ENCODE measurements at places on chromosomes 1 and 21.
A peak's percentile ranks its signal among the peaks of the same experiment; 100 is the strongest.

GRCh38 chr21:41428311-41428710, 2.3 kb downstream of the MX1 start:
- no peak for DNase-seq

DNA sequence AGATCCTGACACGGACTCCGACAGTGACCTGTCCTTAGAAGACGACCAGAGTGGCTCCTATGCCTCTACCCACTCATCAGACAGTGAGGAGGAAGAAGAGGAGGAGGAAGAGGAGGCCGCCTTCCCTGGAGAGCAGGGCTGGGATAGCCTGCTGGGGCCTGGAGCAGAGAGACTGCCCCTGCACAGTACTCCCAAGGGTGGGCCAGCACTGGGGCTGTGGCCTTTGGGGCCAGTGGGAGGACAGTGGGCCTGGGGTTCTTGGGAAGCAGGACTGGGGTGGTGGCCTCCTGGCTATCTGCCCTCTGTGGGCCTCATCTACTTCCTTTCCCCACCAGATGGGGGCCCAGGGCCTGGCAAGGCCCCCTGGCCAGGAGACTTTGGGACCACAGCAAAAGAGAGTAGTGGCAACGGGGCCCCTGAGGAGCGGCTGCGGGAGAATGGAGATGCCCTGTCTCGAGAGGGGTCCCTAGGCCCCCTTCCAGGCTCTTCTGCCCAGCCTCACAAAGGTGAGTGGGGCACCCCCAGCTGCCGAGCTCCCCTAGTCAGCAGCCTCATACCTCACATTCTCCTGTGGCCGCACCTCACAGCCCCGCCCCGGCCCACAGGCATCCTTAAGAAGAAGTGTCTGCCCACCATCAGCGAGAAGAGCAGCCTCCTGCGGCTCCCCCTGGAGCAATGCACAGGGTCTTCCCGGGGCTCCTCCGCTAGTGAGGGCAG, 10.0 kb downstream of the PSRC1 start:
- no peak for DNase-seq

GRCh38 chr1:17233675-17234320, 15.1 kb upstream of the PADI3 start:
- DNase-seq, result no peak

DNA sequence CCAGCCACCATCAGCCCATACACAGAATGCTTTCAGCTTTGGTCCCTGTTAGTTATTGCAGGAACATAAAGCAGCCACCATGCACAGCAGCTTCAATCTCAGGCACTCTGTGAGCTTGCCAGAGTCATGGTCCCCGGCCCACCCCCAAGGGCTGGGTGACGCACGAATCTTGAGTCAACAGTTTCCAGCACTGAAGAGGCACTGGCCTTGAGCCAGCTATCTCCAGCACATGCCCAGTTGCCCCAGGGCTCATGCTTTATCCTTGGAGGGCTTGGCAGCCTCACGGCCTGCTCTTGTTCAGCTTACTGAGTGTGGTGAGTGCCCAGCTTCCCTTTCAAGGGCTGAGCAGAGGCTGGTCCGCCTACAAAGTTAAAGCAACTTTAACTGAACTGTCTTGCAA, 200.7 kb upstream of the RAB4A start:
- no peak for DNase-seq

DNA sequence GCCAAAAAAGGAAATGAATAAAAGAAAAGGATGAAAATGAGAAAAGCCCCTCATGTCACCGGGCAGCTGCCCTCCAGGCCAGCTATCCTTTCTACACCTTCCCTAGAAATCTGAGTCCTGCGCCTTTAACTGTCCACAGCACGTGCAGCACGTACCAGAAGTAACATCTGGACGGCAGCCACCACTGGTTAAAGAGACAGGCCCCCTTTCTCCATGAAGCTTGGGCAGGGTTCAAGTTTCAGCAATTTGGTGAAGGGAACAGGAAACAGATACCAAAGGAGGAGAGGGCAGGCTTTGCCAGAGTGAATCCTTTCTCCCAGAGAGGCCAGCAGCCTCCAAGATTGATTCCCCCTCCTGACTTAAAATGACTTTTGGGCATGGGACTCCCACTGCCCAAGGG, 3.6 kb upstream of the KIAA2013 start:
- DNase-seq, result no peak

DNA sequence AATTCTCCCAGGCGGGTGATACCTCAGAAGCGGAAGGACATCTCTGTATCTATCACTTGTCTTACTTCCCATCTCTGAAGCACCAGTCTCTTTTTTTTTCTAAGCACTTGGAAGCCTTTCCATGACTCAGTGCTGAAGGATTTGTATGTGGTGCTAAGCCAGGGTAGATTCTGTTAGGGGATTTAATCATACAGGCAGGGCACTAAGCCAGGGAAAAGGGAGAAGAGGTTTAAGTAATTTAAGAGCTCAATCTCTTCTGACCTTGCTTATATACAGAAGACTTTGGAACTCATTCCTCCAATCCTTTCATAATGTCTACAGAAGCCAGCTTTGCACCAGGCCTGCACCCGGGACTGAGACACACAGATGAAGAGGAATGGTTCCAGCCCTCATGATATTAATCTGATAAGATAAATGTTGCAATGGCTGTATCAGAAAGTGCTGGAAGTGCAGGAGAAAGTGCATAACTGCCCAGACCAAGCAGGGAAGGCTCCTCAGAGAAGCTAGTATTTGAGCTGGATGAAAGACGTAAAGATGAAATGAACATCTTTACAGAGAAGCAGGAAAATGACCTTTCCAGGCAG, 11.0 kb downstream of the FAM163A start:
- no peak for DNase-seq

GRCh38 chr1:58585166-58585565, 8.1 kb upstream of the TACSTD2 start:
- no peak for DNase-seq

GRCh38 chr1:35876988-35877387, 6.0 kb upstream of the AGO1 start:
- no peak for DNase-seq

GRCh38 chr1:111880881-111881837, 108.3 kb downstream of the KCND3 start:
- DNase-seq, result no peak

DNA sequence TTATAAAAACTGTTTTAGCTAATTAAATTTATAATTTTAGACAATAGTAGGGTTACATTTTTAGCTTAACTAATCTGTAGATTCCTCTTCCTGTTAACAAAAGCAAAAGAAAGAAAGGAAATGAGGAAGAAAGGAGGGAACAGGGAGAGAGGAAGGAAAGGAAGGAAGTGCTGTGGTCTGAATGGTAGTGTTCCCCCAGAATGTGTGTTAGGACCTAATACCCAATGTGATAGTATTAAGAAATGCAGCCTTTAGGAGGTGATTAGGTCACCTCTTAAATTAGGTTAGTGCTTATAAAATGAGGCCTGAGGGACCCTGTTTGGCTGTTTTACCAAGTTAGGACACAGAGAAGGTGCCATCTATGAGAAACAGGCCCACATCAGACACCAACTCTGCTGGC, 136.9 kb upstream of the SAMSN1 start:
- DNase-seq, result no peak

GRCh38 chr1:156816561-156817328, at the start of gene SH2D2A:
TSS of gene SH2D2A (minus strand) at chr1:156816848. CDS start at chr1:156816708, 140 bp downstream.
- peak; percentile 78 for DNase-seq

DNA sequence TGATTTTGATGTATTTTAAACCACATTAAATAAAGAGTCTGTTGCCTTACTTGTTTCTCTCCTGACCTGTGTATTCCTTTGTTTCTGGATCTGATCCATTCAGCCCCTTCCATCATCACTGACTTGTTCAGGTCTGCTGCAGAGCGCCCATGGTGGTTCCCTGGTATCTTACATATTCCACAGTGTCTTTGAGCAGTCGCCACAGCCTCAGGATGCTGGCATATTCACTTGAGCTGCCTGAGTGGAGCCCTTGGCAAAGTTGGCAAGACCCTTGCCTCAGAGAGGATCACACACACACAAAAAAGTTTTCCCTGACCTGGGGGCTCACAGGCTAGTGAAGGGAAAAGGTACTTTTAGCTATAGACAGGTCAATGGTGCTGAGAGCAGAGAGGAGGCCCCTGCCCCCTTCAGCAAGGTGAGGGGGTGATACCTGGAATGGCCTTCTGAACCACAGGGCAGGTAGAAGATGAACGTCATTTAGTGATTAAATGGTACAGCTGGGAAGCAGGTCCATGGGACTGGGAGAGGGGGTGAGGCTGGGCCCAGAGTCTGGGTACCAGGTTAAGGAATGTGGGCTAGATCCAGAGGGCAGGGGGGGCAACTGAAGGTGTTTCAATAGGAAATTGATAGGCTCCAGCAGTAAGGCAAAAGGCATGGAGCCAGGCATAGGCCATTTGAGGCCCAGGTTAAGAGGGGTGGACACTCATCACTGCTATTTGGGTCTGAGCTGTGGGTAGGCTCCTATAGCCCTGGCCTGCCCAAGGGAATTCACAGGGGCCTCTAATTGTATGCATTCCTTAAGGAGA, 2.0 kb upstream of the CCDC28B start:
- DNase-seq, result no peak

DNA sequence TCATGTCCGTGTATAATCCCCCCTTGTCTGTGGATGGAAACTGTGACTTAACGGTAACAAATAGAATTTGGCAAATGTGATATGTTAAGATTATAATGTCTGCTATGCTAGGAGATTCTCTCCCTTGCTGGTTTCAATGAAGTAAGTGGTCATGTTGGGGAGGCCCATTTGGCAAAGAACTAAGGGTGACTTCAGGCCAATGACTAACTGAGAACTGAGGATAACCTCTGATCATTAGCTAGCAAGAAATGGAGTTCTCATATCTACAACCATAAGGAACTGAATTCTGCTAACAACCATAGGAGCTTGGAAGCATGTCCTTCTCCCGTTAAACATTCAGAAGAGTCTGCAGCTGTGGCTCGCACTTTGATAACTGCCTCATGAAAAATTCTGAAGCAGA, 2.3 kb downstream of the IFI44L start:
- DNase-seq, result no peak

GRCh38 chr1:232627645-232628334, 2.1 kb downstream of the SIPA1L2 start:
- no peak for DNase-seq

- no peak for DNase-seq
Observed at GRCh38 chr1:13732971-13733667, 33.1 kb downstream of the PRDM2 start.

DNA sequence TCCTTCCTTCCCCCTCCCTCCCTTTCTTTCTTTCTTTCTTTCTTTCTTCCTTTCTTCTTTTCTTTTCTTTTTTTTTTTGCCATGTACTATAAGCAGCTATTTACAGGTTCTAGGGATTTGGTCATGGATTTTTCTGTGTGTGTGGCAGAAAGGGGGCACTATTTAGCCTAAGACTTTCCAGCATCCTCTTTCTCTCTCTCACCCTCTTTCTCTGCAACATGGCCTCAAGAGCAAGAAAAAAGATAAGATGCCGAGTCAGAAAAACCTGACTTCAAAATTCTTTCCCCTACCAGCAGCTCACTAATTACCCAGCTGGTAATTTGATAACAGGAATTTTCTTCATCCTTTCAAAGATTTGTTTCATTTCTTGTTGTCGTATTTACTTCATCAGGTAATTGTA, 458.3 kb upstream of the ADAMTS5 start:
- no peak for DNase-seq

GRCh38 chr1:10781137-10781536, 15.3 kb downstream of the CASZ1 start:
- DNase-seq, result no peak

DNA sequence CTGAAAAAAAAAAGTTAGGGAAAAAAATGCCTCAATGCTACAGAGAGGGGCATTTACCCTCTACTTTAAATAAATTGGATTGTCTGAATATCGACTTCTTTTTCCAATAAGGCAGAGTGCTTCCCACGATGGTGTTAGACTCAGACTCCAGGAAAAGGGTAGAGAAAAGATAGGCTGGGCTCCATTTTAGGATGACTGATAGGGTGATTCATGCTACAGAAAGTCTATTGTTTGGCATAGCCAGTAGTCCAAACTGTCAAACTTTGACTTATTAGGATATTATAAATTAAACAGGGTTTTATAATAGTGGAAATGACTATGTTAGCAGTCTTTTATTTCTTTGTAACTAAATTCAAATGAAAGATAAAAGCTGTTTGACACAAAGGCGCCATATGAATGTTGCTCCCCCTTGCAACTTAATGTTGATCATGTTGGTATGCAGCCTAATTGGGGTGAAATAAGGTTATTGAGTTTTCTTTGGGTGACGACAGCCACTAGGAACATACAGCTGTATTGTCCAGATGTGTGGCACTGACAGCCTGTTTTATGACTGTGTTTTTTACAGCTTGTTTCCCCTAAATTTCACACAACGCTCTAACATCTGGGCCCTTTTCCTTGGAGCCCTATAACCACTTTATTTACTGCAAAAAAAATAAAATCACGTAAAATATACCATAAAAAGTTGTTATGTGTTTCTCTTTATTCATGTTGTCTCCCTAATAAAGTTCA, 69.3 kb downstream of the SPAG17 start:
- no peak for DNase-seq

DNA sequence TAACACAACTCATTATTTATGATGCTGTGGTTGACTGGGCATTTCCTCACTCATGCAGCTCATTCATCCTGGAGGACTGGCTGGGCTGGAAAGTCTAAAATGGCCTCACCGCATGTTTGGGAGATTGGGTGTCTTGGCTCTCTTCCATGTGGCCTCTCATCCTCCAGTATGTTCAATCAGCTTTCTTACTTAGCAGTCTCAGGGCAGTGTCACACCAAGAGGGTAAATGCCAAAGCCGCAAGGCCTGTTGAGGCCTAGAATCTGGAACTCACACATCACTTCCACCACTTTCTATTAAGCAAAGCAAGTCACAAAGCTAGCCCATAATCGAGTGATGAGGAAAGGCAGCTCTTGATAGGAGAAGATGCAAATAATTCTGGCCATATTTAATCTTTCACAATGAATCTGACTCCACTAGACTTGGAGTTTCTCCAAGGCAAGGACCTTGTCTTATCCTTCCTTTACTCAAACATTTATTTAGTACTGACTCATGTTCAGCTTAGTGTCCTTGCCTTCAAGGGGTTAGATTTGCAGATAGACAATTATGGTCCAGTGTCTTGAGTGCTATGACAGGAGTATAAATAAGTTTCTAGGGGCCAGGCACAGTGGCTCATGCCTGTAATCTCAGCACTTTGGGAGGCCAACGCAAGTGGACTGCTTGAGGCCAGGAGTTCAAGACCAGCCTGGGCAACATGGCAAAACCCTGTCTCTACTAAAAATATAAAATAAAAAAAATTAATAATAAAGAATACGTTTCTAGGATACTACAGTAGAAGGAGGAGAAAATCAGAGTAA, 45.1 kb downstream of the TMEM53 start:
- no peak for DNase-seq

- no peak for DNase-seq
Observed at GRCh38 chr1:206739411-206740076, 31.0 kb upstream of the IL19 start.

- no peak for DNase-seq
Observed at GRCh38 chr21:27582246-27582947, 615.5 kb upstream of the ADAMTS5 start.

GRCh38 chr1:91623020-91623419, 122.4 kb downstream of the CDC7 start:
- no peak for DNase-seq

- DNase-seq, result no peak
Observed at GRCh38 chr1:200909757-200910239, 15.1 kb downstream of the INAVA start.
